Naive thymus-derived CD4-positive, alpha-beta T cell (primary cell): ENCODE measurements at places on chromosomes 3 and 15.

DNA sequence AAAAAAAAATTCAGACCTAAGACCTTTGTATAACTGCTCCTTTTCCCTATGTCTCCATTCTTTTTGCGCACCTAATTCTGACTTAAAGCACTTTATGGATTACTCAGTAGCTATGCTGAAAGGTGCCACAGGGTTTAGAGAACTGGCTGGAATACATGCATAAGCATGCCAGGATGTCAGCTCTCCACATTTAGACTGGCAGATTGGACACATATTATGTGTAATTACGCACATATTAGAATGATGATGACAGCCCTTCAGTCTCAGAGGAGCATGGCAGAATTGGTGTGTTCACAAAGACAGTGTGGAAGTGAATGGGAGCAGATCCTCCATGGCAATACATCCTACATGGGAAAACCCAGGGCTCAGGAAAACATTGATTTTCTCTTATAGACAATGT is 108.1 kb upstream of the LSAMP start:
- DNase-seq = no peak

GRCh38 chr3:69409011-69409410 is 23.1 kb upstream of the FRMD4B start:
- DNase-seq = no peak

DNA sequence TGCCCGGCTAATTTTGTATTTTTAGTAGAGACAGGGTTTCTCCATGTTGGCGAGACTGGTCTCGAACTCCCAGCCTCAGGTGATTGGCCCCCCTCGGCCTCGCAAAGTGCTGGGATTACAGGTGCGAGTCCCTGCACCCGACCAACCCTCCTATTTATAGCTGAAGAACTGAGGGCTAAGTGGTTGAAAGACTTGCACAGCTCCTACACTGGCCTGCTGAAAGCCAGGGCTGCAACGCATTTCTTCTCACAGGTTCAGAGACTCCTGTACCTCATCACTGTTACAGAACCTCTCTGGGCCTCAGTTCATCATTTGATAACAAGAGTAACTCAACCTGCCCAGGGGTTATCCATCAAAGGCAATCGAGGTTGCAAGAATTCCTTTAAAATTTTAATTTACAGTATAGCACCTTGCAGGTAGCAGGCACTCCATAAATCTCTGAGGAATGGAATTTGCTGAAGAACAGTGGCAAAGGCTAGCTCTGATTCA is 626.5 kb upstream of the TBL1XR1 start:
- no peak for DNase-seq

DNA sequence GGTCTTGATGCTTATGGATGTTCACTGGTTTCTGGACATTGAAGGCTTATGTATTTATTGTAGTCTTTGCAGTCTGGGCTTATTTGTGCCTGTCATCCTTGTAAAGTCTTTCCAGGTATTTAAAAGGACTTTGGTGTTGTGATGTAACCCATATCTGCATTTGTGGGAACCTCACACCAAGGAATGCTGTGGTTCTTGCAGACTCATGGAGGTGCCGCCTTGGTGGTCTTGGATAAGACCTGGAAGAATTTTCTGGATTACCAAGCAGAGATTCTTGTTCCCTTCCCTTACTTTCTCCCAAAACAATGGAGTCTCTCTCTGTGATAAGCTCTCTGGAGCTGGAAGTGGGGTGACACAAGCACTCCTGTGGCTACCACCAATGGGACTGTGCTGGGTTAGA is 363.5 kb upstream of the NECTIN3 start:
- no peak for DNase-seq

GRCh38 chr15:53328341-53328740 is 431.1 kb downstream of the WDR72 start:
- DNase-seq = no peak

DNA sequence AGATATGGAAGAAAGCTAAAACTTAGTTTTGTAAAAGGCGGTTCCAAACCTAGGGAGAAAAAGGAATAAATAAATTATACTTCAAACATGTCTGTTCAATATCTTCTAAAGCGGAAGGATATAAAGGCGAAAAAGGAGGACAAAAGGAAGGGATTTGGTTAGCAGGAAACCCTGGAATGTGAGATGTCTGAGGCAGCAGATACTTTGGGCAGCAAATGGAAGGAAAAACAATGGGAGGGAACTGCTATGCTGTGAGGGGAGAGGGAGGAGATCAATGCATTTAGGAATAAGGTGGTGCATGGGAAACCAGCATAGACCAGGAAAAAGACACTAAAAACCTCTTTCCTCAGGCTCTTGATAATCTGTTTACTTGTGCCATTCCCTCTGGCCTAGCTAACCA is 120.8 kb downstream of the DNAH12 start:
- DNase-seq = no peak

- no peak for DNase-seq
Observed at GRCh38 chr3:121574449-121574848, 6.7 kb downstream of the ARGFX start.

GRCh38 chr15:92366381-92366780 is 27.3 kb upstream of the ST8SIA2 start:
- no peak for DNase-seq

DNA sequence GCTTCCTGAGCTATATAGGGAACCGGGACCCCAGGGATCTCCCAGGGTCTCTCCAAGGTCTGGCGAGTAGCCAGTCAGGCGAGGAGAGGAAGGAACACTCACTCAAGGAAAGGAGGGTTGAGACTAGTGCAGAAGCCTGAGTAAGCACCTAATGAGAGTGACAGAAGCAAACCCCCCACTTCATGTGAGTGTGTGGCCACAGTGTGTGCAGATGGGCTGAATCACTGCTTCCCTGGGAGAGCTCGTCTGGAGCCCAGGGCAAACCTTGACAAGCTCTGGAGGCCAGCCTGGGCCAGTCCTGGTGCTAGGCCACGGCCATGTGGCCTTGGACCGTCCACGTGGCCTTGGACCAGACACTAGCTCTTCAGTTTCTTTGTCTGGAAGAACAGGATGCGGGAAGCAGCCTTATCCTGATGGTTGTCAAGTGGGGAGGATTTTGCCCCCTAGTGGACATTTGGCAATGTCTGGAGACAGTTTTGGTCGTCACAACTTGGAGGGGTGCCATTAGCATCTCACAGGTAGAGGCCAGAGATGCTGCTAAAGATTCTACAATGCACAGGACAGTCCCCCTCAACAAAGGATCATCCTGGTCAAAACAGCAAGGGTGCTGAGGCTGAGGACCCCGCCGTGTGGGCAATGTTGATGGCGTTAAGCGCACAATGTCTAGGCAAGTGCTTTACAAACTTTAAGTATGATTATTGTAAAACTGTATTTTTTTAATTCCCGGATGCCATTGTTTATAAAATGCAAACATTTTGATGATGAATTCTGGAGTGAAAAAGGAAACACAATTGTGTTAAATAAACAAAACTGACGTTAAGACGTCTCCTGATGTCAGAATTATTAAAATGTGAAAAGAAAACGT is 34.8 kb upstream of the CTSH start:
- peak; percentile 5 for DNase-seq

DNA sequence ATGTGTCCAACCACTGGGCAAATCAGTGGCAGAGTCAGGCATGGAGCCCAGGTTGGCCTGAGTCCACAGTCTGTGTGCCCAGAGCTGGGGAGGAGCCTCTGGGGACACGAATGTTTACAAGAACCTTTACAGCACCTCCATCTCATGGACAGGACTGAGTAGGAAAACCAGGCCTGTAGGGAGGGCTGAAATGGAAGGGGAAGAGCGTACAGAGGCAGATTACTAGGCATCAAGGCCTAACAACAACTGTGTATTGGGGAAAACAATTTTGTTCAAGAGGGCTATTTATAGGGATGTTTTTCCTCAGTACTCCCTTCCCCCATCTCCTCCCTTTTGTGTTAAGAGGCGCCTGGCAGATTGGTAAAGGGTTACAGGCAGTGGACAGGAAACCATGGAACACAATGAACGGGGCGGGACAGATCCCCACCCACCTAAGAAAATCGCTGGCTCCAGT is 15.1 kb upstream of the ARHGAP31 start:
- DNase-seq = no peak

DNA sequence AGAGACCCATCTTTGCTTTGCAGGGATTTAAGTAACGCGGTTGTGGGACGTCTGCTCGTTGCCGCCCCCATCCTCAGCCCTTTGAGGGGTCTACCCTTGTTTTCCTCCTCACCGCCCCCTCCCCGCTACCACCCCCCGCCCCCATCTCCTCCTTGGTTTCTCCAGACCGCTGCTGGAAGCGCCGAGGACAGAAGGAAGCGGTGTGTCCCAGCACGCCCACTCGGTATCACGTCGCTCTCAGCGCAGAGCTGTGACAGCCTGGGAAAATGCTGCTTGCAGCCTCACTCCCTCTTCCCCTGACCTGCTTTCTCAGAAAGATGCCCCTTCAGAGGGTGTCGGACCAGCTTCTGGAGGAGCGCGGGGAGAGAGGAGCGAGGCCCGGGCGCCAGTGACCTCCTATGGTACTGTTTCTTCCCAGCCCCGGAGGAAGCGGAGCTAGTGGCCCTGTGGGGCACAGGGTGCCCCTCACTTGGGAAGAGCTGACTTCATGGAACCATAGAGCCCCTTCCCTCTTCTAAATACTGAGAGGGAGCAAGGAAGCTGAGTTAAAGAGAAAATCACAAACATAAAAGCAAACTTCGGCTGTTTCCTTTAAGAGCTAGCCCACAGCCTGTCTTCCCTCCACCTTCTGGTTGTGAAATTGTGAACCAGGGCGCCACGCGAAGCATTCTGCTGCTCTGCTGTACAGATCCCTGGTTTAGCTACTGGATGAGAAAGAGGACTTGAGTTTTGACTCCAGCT is 698 bp downstream of the IL1RAP start:
- DNase-seq = peak; percentile 46

DNA sequence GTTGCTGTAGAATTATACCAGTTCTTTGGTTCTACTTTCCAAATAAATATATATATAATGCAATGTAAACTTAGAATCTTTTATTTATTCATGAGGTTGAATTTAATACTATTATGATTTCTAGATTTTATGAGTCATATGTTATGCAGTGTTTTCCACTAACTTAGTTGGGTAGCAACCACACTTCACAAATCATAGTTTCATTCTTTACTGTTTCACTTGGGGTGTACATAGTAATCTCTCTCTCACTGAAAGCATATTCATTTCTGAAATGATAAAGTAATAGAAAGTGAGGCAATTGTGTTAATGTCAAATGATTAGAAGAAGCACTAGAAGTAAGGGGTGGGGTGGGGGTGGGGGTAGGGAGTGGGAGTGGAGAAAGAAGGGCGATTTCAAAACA is 52.6 kb downstream of the IQCH start:
- no peak for DNase-seq
